ENCODE measurements at places on chromosomes 1 and 21.

DNA sequence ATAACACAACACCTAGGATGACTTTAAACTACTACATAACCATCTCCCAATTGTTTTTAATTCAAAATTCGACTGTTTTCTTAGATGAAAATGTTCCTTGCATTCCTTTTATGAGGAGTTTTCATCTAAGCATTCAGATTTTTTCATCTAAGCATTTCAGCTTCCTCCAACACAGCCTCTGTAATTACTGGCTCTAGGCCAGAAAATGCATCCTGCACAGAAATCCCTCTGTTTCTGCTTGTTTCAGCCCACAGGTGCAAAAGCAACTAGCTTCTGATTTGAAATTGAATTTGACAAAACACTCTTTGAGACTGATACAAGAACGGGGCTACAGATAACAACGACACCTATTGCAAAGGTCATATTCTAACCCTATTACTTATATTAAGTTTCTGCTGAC is 90.4 kb downstream of the RGS21 start:
- no peak for DNase-seq

DNA sequence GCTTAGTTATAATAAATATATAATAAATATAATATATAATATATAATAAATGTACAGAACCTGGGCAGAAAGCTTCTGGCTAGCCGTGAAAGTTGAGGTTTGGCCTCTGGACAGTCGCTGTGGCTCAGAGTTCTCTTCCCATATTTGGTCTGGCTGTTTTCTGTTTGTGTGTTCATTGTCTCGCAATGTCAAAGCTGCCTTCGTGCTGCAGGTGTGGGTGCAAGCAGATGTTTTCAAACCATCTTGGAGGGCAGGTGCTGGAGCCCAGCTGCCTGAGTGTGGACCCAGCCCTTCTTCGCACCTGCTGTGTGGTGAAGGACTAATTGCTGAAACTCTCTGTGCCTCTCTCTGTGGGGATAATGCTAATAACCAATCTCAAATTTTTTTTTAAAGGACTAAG is 3.6 kb upstream of the CSTB start:
- no peak for DNase-seq

- no peak for DNase-seq
These were observed 1.2 kb downstream of the LMX1A start for GRCh38 chr1:165355139-165355976.

- no peak for DNase-seq
These were observed 19.7 kb upstream of the SMPDL3B start for GRCh38 chr1:27915082-27915575.

- DNase-seq = peak; percentile 40
These were observed 97.3 kb upstream of the HMCN1 start for GRCh38 chr1:185636848-185637247.
